ENCODE measurements at places on chromosomes 2 and 18. TPM values are rescaled to one million over a fixed set of nuclear protein-coding genes. Genes with fewer than 3 reads are reported as not detected.
A peak's percentile ranks its signal among the peaks of the same experiment; 100 is the strongest.

PLEKHA3 gene
- total RNA-seq, result 9.6 TPM

DNA sequence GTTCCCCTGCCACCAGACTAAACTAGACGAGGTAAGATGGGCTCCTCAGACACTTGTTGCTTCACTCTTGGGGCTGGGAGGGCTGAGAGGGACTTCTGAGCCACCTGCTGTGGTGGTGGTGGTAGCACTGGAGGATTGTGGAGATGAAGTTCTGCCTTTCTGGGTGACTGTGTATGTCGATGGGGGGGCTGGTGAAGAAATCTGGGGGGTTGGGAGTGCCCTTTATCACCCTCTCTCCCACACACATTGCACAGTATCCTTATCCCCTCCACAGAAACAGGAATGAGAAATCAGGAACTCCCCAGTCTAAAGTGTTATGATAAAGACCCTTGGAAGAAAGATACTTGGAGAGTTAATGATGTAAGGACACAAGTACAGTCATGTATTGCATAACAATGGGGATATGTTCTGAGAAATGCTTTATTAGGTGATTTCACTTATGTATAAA, 38.5 kb downstream of the HK2 start:
- DNase-seq, result no peak
- H3K27ac ChIP-seq, result peak overlapping the region; percentile 30
- H3K36me3 ChIP-seq, result peaks cover 53% of the 10 kb centered on the region
- peaks cover 41% of the 10 kb centered on the region for H3K4me1 ChIP-seq
- no peak overlapping the region for H3K4me3 ChIP-seq

ZDBF2 gene
- total RNA-seq, result 34.6 TPM

XIRP2 gene
- total RNA-seq, result 0.51 TPM

SERPINB2 gene
- total RNA-seq, result not detected

DNA sequence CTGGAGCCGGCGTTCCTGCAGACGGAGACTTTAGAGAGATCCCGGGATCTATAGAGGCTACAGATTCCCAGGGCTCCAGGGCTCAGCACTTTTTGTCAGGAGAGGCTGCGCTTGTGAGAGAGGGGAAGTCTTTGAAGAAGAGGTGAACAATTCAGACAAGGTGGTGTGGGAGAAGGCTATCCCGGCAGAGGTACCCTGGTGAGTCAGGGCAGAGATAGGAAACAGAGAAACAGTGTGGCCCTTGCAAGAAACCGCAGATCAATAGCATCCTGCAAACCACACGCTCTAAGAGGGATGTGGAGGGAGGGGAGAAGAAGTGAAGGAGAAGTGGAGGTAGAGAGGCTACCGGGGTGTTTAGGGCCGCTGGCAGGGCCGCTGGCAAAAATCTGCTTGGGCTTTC, 160.5 kb upstream of the APCDD1 start:
- peaks cover 4% of the 10 kb centered on the region for H3K4me1 ChIP-seq
- H3K36me3 ChIP-seq, result no peaks in the 10 kb centered on the region
- no peak for DNase-seq
- no peak overlapping the region for H3K4me3 ChIP-seq
- no peaks in the 10 kb centered on the region for H3K27me3 ChIP-seq

OTOS gene
- total RNA-seq, result not detected

GRCh38 chr2:38185012-38185491, 109.1 kb upstream of the CYP1B1 start:
- no peaks in the 10 kb centered on the region for H3K4me1 ChIP-seq
- no peaks in the 10 kb centered on the region for H3K27me3 ChIP-seq
- DNase-seq, result peak; percentile 39
- H3K4me3 ChIP-seq, result no peak overlapping the region

DNA sequence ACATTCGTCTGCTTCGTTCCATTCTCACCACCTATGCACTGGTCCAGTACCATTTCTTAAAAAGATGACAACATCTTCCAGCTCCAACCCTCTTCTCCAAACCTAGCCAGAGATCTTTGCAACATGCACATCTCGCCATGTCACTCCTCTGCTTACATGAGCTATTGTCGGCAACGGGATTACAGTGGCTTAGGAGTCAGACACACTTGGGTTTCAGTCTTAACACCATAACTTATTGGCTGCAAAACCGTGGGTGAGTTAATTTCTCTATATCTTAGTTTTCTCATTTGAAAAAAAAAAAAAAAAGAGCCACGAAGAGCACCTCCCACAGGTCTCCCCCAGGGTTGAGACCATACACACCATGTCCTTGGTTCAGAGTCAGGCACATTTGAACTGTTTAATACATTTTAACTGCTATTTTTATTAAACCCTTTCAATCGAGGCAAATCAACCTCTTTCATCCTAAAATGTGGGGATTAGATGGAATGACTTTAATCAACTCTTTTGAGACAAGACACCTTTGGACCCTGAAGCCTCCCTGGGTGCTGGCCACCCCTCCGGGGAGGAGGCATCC, 889 bp downstream of the ANKRD29 start:
- no peak overlapping the region for H3K27ac ChIP-seq
- H3K4me3 ChIP-seq, result peak overlapping the region; percentile 51
- peaks cover 57% of the 10 kb centered on the region for H3K27me3 ChIP-seq
- H3K4me1 ChIP-seq, result no peaks in the 10 kb centered on the region
- H3K36me3 ChIP-seq, result no peaks in the 10 kb centered on the region

DNA sequence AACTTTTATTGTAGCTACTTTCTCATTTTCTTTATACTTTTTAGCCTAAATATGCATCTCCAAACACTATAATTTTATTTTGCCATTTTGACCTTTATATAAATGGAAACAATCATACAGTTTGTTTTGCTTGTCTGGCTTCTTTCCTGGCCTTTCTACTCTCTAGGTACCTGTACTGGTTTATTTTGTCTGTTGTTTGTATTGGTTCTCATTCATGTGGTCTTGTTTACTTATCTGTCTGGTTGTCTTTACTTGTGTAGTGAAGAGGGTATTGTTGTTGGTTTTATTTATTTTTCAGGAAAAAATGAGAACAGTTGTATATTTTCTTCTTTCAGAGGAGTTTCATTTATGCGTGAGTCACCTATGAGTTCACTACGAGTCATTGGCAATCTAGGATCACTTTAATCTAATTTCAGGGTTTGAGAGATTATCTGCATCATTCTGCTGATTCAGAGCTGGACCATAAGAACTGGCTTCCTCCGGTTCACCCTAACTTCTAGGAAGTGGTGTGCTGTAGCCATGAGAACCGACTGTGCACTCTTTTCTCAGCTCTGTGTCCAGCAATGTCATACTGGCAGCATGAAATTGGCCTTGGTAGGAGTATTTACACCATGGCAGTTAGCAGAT, 33.1 kb upstream of the HDAC4 start:
- H3K4me1 ChIP-seq, result no peaks in the 10 kb centered on the region
- no peaks in the 10 kb centered on the region for H3K36me3 ChIP-seq

Data from cardiac muscle cell (in vitro differentiated cells and primary cell).